HFFc6 (cell line): ENCODE measurements at places on chromosomes 13 and 19. TPM values are rescaled to one million over a fixed set of nuclear protein-coding genes. Genes with fewer than 3 reads are reported as not detected.
A peak's percentile ranks its signal among the peaks of the same experiment; 100 is the strongest.

LILRB2 gene
- total RNA-seq, result not detected in 2 replicates

GPC5 gene
- not detected in 3 replicates for total RNA-seq

ZNF585A gene
- total RNA-seq, result 8.0 to 9.7 TPM (median 8.8 TPM) in 3 replicates

- no peak for DNase-seq
These were observed 29.7 kb downstream of the OLFM2 start for GRCh38 chr19:9906475-9907087.

DNA sequence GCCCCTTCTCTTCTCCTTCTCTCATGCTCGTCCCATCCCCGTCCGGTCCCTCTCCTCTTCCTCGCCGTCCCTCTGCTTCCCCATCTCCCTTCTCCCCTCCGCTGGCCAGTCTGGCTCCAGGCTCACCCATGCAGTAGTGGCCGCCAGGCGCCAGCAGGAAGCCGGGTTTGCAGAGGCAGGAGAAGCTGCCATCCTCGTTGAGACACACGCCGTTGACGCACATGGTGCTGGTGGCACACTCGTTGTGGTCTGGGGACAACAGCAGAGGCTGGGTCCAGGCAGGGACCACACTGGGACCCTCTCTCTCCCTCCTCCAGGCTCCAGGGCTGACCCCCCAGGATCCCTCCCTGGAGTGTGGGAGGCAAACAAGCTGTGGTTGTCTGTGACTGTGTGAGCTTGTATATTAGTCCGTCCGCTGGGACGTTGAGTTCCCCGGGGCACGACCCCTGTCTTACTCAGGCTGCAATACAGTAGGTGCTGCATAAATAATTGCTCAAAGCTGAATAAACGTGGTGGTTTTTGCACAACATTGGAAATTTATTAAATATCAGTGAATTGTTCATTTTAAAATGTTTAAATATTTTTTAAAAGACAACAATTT is 16.4 kb downstream of the FBN3 start:
- DNase-seq, result no peak

- DNase-seq, result no peak
These were observed 11.4 kb upstream of the TSPAN16 start for GRCh38 chr19:11284515-11284914.

- DNase-seq, result no peak
These were observed 161.5 kb downstream of the KATNAL1 start for GRCh38 chr13:30145709-30146367.

DNA sequence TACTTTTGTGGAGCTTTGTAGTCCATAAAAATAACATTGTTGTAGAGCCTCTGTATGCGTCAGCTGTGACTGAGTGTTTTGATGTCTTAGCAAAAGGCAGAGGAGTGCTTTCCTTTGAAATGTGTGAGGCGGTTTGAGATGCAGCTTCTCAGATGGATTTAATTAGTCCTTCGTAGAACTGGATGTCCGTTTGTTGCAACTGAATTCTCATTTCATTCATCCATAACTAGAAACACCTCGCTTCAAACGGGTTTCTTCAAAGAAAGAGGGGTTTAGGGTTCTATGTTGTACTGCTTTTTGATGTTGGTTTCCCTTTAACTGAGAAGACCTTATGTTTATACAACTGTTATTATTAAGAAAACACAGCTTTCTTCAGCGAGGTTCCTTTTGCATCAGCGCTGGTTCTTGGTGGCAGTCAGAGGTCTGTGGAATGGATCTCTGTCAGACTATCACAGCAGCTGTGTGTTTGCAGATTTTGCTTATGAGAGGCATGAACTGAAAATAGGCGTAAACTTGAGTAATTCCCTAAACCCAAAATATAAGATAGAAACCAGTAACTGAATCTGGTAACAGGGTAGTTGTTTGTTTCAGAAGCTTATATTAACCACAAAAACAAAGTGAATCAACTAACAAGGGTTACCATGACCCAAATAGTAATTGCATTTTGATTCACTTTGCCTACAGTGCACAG is 194.4 kb downstream of the GGACT start:
- peak; percentile 89 for DNase-seq

- DNase-seq, result no peak
These were observed 14.7 kb upstream of the KCTD4 start for GRCh38 chr13:45215392-45216077.

GRCh38 chr19:46629546-46630025 is 4.7 kb upstream of the PTGIR start:
- no peak for DNase-seq
